ENCODE measurements at places on chromosomes 12 and 14.

DNA sequence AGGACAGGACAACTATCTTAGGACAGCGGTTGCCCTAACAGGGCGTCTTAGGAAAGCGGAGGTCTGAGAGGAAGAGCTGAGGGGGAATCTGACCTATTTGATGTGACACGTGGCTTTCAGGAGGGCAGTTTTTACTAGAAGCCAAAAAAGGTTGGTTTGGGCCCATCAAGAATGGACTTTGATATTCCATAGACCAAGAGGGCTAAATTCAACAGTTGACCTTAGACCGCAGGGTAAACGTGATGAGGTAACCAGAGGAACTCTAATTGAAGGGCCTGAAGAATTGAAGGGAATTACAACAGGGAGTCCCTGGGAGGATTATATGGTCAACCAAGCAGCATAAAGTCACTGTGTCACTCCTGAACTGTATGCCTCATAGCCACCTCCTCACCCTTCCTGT is 11.5 kb downstream of the C1S start:
- no peak for DNase-seq

GRCh38 chr14:32603992-32604565 is 275.0 kb downstream of the AKAP6 start:
- no peak for DNase-seq

DNA sequence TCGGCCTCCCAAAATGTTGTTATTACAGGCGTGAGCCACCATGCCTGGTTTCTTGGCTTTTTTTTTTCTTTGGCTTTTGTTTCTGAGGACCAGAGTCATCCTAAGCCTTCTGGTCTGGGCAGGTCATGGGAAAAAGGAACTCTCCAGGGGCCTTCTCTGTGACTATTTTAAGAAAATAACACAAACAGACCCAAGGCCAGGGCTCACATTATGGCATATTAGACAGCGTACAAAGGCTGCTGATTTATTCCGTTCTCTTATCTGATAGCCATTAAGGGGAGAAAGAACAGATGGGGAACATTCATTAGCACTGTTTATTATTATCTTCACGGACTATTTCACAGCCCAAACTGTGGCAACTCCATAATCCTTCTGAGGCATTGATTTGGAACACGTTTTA is 28.8 kb upstream of the MANSC4 start:
- DNase-seq: no peak

GRCh38 chr14:61381553-61381952 is 60.2 kb downstream of the PRKCH start:
- DNase-seq: no peak

DNA sequence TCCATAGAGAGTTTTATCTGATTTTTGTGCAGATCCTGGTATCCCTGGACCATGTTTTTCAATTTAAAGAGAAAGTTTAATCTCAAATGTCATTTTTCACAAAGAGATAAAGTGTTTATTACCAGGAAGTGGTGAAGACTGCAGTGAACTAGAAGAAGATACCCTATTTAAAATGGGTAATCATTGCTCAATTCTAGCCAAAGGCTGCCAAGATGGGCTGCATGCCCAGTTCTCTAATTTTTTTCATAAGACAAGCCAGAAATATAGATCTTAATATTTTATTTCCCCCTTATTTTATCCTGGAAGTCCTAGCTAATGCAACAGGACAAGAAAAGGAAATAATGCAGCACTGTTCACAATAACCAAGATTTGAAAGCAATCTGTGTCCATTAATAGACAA is 343.5 kb downstream of the PCNX1 start:
- no peak for DNase-seq

GRCh38 chr12:25386831-25387731 is 136.4 kb upstream of the KRAS start:
- peak; percentile 29 for DNase-seq

DNA sequence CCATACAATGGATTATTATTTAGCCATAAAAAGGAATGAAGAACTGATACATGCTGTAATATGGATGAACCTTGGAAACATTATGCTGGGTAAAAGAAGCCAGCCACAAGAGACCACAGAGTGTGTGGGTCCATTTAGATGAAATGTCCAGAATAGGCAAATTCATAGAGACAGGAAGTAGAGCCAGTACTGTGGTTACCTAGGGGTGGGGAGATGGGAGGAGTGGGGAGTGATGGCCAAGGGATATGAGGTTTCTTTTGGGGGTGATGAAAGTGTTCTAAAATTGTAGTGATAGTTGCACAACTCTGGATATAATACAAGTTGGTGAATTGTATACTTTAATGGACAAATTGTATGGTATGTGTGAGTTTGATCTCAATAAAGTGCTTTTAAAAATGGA is 18.6 kb downstream of the JDP2 start:
- no peak for DNase-seq

GRCh38 chr14:83798421-83798820 is 1731.5 kb upstream of the FLRT2 start:
- DNase-seq: no peak

DNA sequence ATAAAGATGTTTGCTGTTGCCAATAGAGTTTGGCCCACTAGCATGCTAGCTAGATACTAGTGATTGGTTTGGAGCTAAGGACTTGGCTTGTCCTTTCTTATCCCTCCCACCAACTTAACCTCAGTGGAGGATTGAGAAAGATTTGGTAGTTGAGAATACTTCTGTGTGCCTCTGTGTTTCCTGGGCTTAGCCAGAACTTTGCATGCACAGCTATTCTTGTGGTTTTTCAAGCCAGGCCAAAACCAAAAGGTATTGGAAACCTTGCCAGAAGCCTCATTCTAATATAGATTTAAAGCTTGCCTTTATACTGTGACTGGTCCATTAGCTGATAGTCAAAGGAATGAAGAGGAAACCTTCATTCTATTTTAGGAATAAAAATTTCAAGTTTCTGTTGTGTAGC is 188.5 kb downstream of the CCDC91 start:
- DNase-seq: no peak

- no peak for DNase-seq
Measured at GRCh38 chr14:53127832-53128231, 25.3 kb downstream of the DDHD1 start.

DNA sequence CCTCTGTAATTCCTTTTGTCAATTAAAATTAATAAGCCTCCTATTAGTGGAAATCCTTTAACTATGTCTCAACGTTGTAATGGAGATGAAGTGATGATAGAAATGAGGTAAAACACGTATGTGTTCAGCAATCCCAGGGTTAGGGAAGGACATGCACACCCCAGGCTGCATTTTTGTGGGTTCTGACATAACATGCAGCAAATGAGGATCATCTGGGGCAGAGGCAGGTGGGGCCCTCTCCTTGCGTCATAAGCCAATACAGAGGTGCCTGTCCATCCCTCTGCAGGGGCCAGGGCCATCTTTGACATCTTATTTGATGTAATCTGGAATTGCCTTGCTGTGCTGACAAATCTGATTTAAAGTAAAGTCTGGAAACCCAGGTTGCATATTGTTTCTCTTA is 73.2 kb downstream of the MYRFL start:
- DNase-seq: no peak

- DNase-seq: no peak
Measured at GRCh38 chr12:46084666-46085631, 94.6 kb upstream of the SCAF11 start.

DNA sequence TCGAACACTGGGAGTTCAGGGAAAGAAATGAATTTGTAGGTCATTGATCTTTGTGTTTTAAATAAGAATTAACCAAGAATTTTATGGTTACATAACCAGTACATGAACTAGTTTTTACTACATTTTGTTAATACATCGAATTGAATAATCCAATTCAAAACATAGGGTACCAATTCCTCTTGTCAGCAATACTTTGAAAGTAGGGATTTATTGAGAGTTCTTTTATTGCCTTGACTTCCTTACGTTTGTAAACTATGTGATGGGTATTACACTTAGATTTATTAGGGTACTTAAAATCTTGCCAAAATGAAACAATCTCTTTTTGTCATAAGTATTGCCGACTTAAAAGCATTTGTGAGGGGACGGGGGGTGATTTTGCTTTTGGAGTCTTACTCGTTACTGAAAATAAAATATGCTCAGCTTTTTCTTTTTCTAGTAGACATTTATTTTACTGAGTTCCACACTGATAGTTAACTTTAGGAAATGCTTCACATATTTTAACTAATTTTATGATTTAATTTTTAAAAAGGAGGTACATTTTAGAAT is 22.4 kb downstream of the SOCS2 start:
- DNase-seq: no peak

DNA sequence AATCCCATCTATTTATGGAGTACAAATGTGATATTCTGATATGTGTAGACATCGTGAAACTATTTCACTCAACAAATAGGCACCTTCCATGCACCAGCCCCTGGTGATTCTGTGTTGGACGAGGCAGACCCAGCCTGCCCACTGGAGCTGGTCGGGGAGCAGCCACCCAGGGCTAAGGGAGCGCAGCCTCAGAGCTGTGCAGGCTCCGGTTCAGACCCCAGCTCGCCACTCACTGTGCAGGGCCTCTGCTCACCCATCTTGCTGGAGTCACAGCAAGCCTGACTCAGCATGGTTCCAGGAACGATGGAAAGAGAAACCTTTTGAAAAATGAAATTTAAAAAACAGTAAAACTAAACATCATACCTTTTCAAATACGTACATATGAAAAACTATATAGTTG is 52.3 kb upstream of the BCL11B start:
- DNase-seq: no peak

DNA sequence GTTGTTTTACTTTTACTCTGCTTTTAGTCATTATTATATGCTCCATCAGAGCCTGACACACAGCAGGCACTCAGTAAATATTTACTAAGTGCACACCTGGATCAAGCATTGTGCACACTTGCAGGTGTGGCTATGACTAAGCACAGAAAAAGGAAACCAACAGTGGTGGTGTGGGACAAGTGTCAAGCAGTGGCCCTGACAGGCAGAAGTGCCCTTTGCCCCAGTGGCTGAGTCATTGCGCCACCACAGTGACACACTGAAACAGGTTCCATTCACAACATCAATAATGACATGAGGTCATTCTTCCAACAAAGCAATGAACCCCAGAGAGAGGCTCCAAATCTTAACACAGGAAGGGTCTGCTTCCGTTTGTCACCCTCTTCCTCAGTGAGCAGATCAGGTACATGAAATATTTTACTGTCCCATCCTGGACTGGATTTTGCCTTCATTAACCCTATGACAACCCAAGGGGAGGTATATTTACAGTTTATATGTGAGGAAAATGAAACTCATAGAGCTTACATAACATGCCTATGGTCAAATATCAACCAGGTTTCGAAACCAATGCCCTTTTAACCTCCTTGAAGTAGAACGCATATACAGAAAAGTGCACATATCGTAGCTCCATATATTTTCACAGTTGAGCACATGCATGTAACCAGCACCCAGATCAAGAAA is 82.6 kb upstream of the GTF2A1 start:
- DNase-seq: no peak

DNA sequence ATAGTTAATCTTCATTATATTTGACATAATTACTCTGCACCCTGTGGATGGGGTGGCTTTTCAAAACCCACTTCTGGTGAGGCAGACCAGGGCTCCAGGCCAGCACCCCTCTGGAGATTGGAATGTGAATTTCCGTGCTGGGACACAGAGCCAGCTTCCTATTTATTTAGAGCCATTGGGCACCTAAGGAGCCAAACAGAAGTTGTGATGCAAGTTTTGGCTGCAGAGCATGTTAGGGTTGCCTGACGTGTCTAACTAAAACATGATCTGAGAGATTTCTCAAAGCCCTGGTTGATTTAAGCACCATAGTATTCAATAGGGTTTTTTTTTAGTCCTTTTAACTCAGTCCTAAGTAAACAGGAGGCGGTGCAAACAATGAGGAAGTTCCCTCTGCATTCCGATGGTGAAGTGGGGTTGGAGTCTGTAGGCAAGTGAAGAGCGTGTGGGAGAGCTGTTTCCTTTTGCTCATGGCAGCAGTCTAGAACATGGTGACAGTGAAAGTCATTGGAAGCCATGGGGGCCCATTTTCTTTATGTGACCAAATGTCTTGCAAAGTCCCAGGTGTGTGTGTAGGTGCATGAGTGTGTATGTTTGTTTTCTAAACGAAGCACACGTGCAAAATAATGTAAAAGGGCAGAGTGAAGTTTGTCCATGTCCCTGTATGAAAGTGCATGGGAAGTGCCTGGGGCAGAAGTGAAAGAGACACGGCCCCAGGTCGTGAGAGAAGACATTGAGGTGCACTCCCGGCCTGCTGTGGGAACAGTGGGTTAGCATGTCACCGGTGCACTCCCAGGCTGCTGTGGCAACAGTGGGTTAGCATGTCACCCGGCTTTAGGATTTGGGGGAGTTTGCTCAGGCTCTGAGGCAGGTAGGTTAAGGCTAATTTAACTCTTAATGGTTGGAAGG is 117.7 kb downstream of the PRKCH start:
- DNase-seq: no peak

- no peak for DNase-seq
Measured at GRCh38 chr14:101286271-101287018, 274.9 kb upstream of the DIO3 start.

DNA sequence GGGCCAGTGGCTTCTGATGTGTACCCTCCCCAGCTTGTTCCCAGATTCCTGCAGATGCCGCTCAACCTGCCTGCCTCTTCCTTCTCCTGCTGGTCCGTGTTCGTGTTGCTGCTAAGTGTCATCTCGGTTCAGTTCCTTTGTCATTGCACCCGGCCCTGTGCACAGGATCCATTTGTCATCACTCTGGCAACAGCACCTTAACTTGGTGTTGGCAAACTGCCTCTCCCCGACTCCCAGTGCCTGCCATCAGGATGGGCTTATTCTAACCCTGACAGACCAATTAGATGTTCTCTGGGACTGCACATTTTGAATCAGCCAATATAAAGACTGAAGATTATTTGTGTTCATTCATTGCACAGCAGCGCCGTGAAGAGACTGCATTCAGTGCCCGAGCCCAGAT is 73.3 kb downstream of the CCDC92 start:
- DNase-seq: no peak

DNA sequence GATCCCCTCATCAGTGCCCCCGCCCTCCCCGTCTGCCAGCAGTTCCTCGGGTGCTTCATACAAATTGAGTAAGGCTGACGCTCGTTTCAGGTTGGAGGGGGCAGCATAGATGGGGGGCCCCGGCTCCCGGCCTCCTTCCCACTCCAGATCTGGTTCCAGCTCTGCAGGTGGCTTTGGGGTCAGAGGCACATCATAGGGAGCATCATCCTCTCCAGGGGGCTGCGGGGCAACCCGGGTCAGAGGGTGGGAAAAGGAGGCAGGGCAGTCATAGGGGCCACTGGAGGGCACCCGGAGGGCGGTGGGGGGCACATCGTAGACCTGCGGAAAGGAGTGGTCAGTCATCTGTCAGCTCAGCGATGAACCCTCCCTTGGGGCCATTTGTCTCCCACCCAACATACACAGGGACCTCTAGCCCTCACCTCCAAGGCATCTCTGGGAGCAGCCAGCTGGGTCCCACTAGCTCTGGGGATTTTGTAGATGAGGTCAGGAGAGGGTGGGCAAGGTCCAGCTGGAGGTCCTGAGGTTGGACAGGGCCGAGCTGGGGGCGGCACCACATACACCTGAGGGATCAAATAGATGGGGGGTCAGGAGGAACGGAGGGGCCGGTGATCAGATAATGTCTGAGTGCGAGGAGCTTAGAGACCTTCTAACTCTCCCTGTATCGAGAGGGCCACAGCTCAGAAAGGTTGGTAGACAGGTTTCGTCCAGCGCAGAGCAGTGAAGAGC is 5.1 kb downstream of the EFS start:
- DNase-seq: no peak

- no peak for DNase-seq
Measured at GRCh38 chr14:25908277-25909044, 689.4 kb downstream of the NOVA1 start.

GRCh38 chr12:38905480-38906351 is at the start of gene CPNE8:
TSS of gene CPNE8 (minus strand) at chr12:38905591. CDS start at chr12:38905534, 57 bp downstream.
- no peak for DNase-seq

All from stimulated activated CD8-positive, alpha-beta memory T cell treated with anti-CD3 and anti-CD28 coated beads, Interleukin-15, amount 100 ng/mL, for 24 hours (primary cell).